T-cell (primary cell): ENCODE measurements at places on chromosomes 3 and 15.

DNA sequence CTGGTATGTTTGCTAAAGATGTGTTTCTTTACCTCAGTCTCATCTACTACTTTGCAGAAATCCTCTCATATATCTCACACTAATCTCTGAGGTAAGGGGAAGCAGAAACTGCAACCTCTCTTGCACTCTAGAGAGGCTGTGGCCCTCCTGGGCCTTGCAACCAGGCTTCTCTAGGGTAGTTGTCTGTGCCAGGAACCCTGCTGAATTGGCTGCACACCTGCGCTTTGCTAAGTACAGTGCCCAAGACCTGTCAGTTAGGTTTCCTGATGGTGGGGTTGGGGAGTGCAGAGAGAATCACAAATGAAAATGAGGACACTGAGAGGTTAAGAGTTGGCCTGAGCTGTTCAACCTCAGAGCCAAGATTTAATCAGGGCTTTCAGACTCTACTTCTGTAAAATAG lies 117.2 kb upstream of the PLXNA1 start:
- no peak for DNase-seq
- no peak overlapping the region for H3K4me3 ChIP-seq
- no peaks in the 10 kb centered on the region for H3K4me1 ChIP-seq
- no peak overlapping the region for H3K27ac ChIP-seq

GRCh38 chr15:39468828-39469227 lies 112.1 kb upstream of the THBS1 start:
- no peaks in the 10 kb centered on the region for H3K36me3 ChIP-seq
- H3K4me1 ChIP-seq: no peaks in the 10 kb centered on the region
- no peak overlapping the region for H3K4me3 ChIP-seq
- DNase-seq: no peak
- H3K27ac ChIP-seq: no peak overlapping the region

- no peaks in the 10 kb centered on the region for H3K36me3 ChIP-seq
- H3K4me1 ChIP-seq: peaks cover 31% of the 10 kb centered on the region
- H3K4me3 ChIP-seq: no peak within 1 kb of the TSS
- DNase-seq: no peak
- peaks cover 18% of the 10 kb centered on the region for H3K27me3 ChIP-seq
- H3K27ac ChIP-seq: no peak within 1 kb of the TSS
Observed at GRCh38 chr15:29822100-29822683, at the start of gene TJP1. TSS of gene TJP1 (minus strand) at chr15:29822468. CDS start at chr15:29822028, 440 bp downstream.

DNA sequence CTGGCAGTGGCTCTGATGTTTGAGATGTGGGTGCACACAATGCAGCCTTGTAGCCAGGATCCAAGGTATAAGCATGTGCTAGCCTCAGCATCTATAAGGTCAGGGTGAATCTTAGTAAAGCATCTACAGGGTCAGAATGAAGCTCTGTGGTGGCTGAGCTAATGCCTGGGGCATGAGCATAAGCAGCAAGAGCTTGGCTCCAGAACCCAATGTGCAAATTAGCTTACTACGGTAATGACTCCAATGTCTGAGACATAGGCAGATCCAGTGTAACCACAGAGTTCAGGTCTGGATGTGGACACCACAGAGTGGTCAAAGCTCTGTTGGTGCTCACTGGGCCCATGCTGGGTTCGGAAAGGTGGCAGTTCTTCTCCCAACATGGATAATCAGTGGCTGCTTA lies 304.5 kb upstream of the NECTIN3 start:
- H3K4me1 ChIP-seq: no peaks in the 10 kb centered on the region
- no peak overlapping the region for H3K27ac ChIP-seq
- DNase-seq: no peak
- H3K36me3 ChIP-seq: no peaks in the 10 kb centered on the region
- no peak overlapping the region for H3K4me3 ChIP-seq
